ENCODE measurements at places on chromosomes 2 and 18.

DNA sequence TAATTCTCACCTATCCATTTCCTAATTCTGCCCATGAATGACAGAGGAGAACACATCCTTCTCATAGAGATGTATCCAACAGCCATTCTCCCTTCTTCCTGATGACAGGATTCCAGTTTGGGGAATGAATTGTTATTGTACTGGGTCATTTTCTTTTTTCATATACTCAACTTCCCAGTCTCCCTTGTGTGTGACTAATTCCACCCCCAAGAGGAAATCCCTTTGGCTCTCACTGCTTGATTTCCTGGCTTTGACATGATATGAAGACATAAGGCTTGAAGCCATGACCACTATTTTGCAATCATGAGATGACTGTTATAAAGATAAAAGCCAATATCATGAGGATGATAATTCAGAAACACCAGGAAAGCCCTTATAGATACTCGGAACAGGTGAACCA, 384.7 kb upstream of the ACVR2A start:
- DNase-seq = no peak

GRCh38 chr2:224831530-224831929, 115.4 kb upstream of the CCDC195 start:
- no peak for DNase-seq

GRCh38 chr18:63025251-63026090, 294.1 kb downstream of the BCL2 start:
- no peak for DNase-seq

DNA sequence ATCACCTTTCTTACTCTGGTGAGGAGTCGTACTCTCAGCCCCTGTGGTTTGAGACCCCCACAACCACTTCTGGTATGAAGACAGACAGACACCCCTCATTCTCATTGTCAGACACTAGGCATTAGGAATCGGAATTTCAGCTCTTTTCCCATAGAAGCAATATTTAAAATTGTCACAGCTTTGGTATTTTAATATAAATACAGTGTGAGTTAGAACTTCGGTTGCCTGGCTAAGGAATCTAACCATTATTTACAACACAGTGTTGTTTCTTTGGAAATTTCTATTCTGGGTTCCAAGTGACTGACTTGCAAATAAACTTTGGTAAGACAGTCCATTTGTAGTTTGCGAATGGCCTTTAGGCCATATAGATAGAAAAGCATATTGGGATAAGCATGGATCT, 318.1 kb downstream of the PARD3B start:
- no peak for DNase-seq

- DNase-seq = no peak
Observed at GRCh38 chr18:29418136-29418535, 1241.2 kb upstream of the CDH2 start.

DNA sequence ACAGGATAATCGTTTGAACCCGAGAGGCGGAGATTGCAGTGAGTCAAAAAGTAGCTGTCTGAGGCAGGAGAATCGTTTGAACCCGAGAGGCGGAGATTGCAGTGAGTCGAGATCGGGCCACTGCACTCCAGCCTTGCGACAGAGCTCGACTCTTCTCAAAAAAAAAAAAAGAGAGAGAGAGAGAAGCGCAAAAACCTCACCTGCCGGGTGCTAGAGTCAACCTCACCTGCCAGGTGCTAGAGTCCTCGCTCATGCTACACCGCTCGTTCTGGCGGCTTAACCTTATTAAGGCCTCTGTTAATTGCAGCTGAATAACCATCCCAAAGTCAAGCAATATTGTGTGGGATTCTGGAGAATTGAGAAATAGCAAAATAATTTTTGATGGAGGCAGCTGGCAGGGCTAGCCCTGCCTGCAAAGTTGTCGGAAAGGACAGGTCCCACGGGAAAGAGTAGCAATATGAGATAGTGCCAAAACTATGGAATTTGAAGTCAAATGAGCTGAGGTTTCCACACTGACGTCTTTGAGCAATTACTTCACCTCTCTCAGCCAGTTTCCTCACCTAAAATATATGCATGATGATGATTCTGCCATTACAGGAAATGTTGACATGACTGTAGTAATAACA, 644 bp upstream of the DYM start:
- DNase-seq = no peak

- DNase-seq = no peak
Observed at GRCh38 chr2:27973592-27973991, 83.1 kb downstream of the BABAM2 start.

DNA sequence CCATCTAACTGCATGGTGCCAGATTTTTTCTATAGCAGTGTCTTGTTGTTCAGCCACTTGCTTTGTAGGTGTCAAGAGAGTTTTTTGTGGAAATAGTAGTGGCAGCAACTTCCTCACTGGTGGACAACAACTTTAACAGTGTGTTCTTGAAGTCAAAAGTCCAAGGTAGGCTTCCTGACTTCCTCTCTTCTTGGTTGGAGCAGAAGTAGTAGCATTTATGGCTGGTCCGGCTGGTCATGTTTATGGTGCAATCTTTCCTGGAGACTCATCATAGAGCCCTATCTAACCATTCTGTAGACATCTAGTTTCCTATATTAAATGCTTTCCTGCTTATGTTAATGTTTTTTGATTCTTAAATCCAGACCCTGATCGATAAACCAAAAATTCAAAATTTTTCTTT, 11.7 kb downstream of the GPR75 start:
- DNase-seq = no peak

DNA sequence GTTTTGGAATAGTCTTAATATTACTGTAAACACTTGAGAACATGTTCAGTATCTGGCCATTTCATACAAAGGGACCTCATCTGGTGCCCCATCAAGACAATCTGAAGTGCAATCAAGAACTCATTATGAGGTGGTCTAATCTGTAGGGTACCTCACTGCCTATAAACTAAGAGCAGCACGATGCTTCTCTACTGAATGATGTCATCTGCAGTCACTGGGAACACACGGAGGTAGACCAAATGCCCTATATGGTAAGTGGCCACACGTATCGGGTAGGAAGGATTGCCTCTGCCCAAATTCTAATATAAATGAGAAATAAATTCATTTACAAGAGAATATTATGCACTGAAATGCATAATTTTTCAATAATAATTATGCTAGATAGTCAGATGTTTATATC, 90.4 kb downstream of the SLC8A1 start:
- DNase-seq = no peak

GRCh38 chr2:186255823-186256222, 230.2 kb upstream of the ZC3H15 start:
- no peak for DNase-seq

Data from GM12891 (cell line).